ENCODE measurements at places on chromosomes 6 and 20.

- no peak for DNase-seq
These were observed 1.2 kb downstream of the NECAB3 start for GRCh38 chr20:33673114-33673409.

- no peak for DNase-seq
These were observed 25.4 kb upstream of the CCN2 start for GRCh38 chr6:131976545-131977061.

DNA sequence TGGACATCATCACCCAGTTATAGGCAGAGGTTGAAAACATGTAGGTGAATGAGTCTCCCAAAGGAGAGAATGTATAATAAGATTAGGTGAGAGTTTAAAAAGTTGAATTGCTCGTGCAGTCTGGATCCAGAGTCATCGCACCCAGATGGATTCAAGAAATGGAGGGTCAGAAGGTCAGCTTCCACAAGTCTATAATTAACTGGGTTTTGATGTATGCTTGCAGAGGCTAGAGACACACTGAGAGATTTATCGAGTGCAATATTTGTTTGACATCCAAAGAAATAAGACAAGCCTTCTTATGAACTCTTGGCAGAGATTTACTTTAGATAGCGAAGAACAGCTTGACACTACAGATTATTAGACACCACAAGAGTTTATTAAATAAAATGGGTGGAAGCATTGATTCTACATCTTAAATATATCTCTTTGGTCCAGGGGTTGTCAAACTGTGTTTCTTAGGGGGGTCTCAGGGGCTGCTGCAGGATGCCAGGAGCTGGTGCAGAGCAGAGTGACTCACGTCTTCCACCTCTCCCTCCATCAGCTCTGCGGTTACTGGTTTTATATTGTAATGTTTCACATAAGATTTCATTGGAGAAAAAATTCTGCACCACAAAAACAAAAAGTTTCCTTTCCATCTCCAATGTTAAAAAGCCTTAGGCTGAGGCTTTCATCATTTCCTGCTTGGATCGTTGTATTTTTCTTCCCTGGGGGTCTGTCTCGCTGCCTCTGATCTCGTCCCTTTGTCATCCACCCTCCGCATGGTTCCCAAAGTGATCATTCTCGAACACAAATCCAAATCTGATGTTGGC, 176.2 kb upstream of the AHI1 start:
- no peak for DNase-seq

DNA sequence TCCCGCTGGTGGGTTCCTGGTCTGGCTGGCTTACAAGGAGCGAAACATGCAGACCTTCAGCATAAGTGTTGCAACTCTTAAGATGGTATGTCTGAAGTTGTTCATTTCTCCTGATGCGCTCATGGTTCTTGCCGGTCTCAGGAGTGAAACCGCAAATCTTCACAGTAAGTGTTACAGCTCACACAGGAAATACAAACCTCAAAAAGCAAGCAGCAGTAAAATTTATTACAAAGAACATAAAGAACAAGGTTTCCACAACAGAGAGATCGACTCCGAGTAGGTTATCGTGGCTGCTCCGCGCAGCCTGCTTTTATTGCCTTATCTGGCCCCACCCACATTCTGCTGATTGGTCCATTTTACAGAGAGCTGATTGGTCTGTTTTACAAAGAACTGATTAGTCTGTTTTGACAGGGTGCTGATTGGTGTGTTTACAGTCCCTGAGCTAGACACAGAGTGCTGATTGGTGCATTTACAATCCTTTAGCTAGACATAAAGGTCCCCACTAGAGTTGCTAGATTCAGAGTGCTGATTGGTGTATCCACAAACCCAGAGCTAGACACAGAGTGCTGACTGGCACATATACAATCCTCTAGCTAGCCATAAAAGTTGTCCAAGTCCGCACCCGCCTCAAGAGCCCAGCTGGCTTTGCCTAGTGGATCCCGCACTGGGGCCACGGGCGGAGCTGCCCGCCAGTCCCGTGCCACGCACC, 39.2 kb downstream of the TRIM27 start:
- no peak for DNase-seq

DNA sequence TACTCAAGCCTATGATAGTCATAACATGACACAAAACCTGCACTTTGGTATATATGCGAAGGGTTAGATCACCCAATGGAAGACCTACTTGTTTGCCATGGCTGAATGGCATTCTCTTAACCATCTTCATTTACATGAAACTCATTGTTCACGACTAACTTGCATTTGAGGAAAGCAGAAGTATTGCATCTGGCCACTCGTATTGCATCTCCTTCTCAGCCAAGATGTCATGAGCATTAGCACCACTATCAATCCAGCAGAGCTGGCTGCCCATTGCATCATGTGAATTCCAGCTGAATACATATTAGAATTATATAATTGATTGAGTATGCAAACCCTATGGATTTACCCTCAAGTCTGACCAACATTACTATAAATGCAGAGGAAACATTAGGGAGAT, 390.2 kb downstream of the LAMA2 start:
- DNase-seq = no peak

DNA sequence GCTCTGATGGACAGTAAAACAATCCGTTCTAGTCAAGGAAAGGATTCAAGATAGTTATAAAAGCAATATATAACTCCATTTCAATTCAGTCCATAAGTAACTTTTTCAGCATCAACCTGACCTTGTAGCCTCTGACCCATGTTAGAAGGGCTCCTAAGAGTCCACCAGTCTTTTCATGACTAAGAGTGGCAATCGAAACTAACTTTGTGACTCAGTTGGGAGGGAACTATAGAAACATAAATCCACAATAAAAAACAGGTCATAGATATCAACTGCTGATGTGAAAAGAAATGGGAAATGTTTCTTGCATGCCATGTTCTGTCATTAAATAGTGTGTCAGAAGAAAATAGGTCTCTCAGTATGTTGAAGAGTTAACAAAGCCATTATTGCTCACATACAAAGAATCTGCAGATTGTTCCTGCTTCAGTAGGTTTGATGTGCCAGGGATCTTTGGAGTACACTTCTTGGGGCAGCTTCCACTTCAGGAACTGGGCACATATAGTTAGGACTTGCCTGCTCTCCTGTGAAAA, 16.2 kb upstream of the RBL1 start:
- no peak for DNase-seq

- no peak for DNase-seq
These were observed 131.4 kb downstream of the SNX5 start for GRCh38 chr20:17837179-17837578.

DNA sequence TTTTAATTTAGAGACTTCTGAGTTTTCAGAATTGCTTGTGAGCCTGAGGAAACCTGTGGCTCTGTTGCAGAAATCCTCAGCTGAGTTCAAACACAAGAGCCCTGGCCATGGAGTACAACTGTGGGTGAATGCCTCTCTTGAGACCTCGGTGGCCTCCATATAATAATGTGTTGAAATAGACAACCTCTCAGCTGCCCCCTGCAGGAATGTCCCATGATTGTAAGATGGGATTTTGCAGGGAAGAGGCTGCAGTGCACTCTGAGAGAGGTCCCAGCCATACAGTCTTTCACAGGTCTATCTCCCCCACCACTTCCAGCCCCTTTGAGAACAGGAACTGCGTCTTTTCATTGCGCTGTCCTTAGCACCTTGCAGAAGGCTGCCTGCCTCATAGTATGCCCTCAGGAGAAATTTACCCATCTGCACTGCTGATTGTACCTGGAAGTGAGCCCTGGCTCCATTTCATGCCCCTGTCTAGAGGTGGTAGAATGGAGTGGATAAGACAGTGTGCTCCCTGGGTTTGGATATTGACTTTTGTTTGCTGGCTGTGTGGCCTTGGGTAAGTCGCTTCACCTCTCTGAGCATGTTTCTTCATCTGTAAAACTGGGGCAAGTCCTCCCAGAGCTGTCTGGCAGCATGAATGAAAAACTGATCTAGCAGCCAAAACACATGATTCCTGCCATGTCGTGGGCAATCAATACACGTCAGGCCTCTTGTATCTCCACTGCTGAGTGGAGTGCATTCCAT, 16.8 kb upstream of the CDH22 start:
- DNase-seq = no peak

DNA sequence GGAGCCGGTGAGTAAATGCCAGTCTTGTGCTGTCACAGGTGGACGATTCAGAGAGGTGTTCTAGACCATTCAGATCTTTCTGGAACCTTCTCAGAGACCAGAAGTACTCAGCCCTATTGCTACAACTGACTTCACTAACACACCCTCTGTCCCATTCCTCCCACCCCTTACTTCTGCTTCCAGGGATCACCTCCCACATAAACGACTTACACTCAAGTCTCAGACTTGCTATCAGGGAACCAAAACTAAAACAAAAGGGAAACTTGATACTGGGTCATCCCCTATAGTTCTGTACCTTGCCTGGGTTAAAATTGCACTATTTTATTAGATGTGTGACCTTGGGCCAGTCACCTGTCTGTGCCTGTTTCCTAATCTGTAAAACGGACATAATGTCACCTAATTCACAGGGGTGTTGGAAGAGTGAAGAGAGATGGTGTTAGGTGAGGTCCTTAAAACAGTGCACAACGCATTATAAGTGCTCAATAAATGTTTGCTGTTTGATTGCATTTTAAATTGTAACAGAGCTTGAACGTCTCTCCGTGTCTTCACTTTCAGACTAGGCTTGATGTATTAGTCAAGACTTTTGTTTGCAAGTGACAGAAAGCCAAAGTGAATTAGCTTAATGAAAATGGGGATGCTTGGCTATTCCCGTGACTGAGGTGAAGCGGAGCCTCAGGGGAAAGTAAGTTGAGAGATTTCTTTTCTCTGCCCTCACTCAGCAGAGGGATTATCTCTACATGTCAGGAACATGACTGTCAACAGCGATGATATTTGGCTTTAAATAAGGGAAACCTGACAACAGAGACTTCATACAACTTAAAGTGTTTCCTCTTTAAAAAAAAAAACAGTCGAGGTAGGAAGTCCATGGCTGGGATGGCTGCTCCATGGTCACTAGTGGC, 3.0 kb upstream of the SRXN1 start:
- DNase-seq = no peak

DNA sequence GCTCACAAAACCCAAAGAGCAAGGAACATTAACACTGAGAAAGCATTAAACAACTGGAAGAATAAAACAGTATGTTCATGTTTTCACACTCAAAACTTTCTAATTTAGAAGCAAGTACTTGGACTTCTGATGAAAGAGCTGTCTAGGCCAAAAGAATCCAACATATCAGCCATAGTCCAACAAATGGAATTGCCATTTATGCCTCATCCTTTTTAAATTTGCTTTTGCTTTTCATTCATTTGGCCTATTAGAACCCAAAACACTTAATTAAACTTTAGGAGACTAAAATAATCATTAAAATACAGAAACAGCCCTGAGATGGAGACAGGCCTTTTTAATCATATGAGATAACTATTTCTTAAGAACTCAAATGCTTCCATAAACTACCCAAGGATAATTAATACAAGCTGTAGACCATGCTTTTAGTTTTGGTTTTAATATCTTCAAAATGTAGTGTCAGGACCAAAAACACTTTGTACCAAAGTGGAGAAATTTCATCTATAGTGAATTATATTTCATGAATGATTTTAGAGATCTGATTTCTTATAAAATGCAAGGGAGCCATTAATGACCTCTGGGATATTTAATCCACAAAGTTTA, 166.5 kb downstream of the KIF6 start:
- DNase-seq = no peak

- DNase-seq = no peak
These were observed 72.7 kb downstream of the ELOVL4 start for GRCh38 chr6:79874531-79875134.

- DNase-seq = no peak
These were observed 3.7 kb downstream of the TIAM2 start for GRCh38 chr6:154998855-154999254.

DNA sequence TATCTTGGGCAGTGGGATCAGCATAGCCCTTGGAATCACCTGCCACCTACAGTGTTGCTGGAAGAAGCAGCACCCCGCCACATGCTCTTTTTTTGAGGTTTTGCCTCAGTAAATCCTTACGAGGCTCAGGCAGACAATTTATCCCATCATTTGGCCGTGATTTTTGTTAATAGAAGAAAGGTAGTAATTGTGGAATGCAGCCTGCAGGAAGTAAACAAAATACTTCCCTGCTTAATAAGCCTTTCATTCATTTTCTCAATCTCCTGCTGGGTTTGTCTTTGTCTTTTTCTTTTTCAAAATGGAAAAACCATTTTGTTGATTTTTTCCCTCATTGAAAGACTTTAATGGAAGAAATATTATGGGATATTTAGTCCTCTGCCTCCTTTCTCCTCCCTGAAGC, 93.7 kb upstream of the CD83 start:
- DNase-seq = no peak

DNA sequence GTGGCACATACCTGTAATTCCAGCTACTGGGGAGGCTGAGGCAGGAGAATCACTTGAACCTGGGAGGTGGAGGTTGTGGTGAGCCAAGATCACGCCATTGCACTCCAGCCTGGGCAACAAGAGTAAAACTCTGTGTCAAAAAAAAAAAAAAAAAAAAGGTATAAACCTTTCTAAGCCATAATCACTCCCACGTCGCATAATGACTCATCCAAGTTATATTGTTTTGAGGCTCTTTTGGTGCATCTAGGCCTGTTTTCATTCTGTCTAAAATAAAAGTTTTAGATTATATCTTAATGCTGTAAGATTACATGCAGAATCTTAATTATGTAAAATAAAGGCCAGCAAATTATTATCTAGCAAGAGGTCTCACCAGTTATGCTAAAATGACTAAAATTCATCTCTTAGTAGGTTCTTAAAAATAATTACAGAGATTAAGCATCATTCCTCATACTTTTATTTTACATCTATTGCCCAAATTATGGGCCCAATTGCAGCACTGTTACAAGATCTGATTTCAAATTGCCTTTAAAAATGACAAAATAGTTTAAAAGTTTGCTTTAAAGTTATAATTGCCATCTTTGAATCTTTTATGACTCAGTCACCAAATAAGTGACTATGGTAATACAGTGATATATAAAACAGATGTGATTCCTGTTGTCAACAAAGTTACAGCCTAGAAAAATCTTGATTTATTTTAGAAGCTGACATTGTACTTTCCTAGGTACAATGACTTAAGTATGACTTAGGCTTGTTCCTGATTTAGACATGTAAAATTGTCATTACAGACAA, 10.4 kb upstream of the SUMO4 start:
- no peak for DNase-seq
